ENCODE measurements at places on chromosomes 12 and 14.

GRCh38 chr14:92863286-92864080 is 59.5 kb upstream of the CHGA start:
- DNase-seq, result peak; percentile 13

DNA sequence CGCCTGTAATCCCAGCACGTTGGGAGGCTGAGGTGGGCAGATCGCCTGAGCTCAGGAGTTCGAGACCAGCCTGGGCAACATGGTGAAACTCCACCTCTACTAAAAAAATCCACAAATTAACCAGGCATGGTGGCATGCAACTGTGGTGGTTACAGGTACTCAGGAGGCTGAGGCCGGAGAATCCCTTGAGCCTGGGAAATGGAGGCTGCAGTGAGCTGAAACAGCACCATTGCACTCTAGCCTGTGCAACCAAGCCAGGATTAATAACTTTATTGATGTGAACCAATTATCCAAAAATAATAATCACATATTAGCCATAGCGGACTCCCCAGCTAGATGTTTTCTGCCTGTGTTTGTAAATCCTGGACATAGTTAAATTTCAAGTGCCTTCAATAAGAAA is 1.8 kb upstream of the NUDT4 start:
- no peak for DNase-seq

GRCh38 chr14:55133416-55133815 is 4.4 kb downstream of the LGALS3 start:
- DNase-seq, result no peak

GRCh38 chr12:6936636-6937480 is 6.8 kb upstream of the RNU7-1 start:
- DNase-seq, result no peak

DNA sequence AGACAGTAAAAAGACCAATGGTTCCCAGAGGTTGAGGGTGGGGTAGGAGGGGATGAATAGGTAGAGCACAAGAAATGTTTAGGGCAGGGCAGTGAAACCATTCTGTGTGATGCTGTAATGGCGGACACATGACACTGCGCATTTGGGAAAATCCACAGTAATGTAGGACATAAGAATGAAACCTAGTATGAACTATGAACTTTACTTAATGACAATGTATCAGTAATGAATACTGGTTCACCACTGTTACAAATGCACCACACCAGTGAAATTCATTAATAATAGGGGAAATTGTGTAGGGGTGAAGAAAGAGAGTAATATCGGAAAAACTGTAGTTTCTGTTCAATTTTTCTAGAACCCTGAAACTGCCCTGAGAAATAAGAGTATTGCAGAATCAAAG is 5.6 kb downstream of the ERH start:
- no peak for DNase-seq

DNA sequence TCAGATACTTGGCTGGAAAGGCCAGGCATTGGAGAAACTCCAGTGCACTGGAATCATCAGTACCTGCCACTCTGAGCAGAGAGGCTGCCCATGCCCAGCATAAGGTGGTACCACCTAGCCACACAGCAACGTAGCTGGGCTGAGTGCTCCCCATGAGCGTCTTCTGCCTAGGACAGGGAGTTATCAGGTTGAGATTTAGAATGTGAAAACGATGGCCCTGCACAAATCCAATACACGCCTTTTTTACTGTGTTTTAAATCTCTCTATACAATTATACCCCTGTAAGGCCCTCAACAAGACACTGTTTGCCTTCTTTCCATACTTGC is 66.7 kb upstream of the PTGR2 start:
- no peak for DNase-seq

GRCh38 chr14:22678221-22678620 is 34.1 kb upstream of the OR6J1 start:
- DNase-seq, result no peak

DNA sequence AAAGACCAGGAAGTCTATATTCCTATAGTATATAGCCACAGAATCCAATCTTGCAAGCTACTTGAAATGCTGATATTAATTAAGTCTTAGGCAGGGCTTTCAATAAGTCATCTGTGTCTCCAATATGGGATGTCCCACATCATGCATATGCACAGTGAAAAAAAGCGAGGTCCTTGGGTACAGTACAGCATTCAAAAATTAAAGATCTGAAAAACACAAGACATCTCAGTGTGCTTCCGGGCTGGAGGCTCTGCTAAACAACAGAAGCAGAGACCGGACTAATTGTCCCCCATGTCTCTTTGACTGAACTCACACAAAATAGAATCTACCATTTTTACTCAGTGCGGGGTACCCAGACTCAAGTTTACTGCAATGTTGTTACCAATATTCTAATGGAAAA is 156.0 kb downstream of the DAD1 start:
- DNase-seq, result no peak

- no peak for DNase-seq
Observed at GRCh38 chr12:109052097-109052413, 321 bp upstream of the USP30 start.

- peak; percentile 74 for DNase-seq
Observed at GRCh38 chr14:68824517-68825347, 31.9 kb upstream of the ZFP36L1 start.

- no peak for DNase-seq
Observed at GRCh38 chr14:103705504-103706284, 9.6 kb downstream of the XRCC3 start.

DNA sequence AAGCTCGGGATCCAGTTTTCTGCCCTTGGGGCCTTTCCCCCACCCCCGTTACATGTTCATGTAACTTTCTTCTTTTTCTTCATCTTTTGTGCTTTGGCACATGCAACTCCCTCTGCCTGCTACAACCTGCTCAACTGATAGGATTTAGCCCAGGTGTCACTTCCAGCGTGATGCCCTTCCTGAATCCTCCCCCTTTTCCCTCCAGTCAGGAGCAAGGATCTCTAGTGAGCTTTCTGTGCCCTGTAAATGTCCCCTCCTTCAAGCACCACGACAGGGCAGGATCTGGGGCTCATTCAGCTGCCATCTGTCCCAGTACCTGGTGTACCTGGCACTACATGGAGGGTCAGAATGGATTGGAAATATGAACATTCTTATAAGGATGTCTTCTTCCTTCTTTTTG is 15.3 kb downstream of the PELI2 start:
- DNase-seq, result no peak

- DNase-seq, result peak; percentile 65
Observed at GRCh38 chr14:26200687-26201086, 397.1 kb downstream of the NOVA1 start.

- no peak for DNase-seq
Observed at GRCh38 chr12:68573406-68573805, 37.3 kb upstream of the RAP1B start.

- DNase-seq, result no peak
Observed at GRCh38 chr12:57202321-57202720, 14.3 kb upstream of the NXPH4 start.

GRCh38 chr12:120358412-120359100 is 10.4 kb downstream of the MSI1 start:
- DNase-seq, result no peak

- no peak for DNase-seq
Observed at GRCh38 chr12:92330654-92331053, 185.0 kb upstream of the BTG1 start.

DNA sequence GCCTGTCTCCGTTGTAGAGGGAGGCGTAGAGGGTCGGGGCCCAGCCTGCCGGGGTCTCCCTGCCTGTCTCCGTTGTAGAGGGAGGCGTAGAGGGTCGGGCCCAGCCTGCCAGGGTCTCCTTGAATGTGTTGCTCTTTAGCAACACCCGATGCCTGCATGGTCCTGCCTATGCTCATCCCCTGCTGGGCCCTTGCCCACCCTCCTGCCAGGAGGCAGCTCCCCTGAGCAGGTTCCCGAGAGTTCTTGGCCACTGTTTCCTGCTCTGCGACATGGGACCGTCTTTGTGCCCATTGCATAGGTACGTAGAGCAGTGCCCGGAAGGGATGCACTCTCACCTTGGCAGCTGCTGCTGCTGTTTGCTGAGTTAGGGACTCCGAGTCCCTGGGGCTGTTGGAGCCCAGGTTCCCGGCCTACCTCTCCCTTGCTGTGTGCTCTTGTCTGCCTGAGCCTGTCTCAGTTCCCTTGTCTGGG is 3.3 kb downstream of the KIF26A start:
- DNase-seq, result no peak

GRCh38 chr14:52883658-52884057 is 67.2 kb downstream of the FERMT2 start:
- DNase-seq, result no peak

GRCh38 chr12:12800406-12801180 is 12.6 kb upstream of the DDX47 start:
- DNase-seq, result no peak

- DNase-seq, result no peak
Observed at GRCh38 chr12:103707446-103707845, 120.4 kb downstream of the STAB2 start.

- no peak for DNase-seq
Observed at GRCh38 chr14:70422538-70422937, 5.6 kb upstream of the SYNJ2BP start.

- no peak for DNase-seq
Observed at GRCh38 chr14:81303258-81303935, 82.6 kb upstream of the GTF2A1 start.

DNA sequence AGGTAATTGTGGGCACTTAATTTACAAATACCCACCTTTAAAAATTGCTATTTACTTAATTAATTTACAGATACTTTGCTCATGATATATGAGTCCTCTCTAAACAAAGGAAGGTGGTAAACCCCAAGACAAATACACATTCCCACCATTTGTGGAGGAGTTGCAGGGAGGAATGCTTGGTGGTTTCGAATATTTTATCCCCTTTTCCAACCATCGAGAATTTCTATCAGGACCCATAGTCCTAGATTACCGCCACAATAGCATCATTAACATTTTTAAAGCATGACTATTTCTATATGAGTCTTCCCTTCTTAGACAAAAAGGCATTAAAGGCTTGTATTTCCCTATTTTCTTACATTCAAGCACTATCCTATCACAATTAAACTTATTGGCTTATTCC is 34.2 kb upstream of the PLEKHA5 start:
- no peak for DNase-seq

DNA sequence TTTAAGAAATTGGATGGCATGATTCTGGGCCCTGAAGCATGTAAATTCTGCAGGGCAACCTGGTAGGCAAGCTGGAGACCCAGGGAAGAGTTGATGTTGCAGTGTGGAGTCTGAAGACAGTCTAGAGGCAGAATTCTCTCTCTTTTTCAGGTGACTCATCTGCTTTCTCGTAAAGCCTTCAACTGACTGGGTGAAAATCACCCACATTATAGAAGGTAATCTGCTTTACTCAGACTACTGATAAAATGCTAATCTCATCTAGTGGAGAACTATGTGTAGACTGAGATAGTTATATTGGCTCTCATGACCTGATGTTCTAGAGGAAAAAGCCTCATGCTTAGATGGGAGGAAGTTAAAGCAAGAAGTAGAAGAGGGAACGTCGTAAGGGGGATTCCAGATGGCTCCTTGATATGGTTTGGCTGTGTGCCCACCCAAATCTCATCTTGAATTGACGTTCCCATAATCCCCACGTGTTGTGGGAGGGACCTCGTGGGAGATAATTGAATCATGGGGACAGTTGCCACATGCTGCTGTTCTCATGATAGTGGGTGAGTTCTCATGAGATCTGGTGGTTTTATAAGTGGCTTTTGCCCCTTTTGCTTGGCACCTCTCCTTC is 723.8 kb downstream of the BCL11B start:
- no peak for DNase-seq

GRCh38 chr12:51529651-51529970 is 61.4 kb upstream of the SCN8A start:
- no peak for DNase-seq

- peak; percentile 24 for DNase-seq
Observed at GRCh38 chr12:26264215-26264838, 69.0 kb downstream of the SSPN start.

DNA sequence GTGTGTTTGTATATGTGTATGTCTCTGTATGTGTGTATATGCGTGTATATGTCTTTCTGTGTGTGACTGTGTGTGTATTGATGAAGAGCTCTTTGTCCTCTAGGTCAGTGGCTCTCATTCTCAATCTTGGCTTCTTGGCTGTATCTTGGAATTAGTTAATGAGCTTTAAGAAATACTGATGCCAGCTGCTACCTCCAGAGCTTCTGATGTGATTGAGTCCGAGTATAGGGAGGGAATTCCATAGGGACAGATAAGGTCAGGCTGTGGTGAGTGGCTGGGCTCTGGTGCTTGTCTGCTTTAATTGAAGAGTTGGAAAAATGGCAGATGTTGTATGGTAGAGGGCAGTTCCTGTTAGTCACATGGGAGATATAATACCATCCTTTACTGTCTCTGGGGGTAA is 140.1 kb downstream of the C12orf75 start:
- DNase-seq, result no peak

DNA sequence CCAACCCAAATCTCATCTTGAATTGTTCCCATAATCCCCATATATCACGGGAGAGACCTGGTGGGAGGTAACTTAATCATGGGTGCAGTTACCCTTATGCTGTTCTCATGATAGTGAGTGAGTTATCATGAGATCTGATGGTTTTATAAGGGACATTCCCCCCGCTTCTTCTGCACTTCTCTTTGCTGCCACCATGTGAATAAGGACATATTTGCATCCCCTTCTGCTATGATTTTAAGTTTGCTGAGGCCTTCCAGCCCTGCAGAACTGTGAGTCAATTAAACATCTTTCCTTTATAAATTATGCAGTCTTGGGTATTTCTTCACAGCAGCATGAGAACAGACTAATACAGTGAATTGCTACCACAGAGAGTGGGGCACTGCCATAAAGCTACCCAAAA is 179.1 kb downstream of the LRIG3 start:
- peak; percentile 40 for DNase-seq

DNA sequence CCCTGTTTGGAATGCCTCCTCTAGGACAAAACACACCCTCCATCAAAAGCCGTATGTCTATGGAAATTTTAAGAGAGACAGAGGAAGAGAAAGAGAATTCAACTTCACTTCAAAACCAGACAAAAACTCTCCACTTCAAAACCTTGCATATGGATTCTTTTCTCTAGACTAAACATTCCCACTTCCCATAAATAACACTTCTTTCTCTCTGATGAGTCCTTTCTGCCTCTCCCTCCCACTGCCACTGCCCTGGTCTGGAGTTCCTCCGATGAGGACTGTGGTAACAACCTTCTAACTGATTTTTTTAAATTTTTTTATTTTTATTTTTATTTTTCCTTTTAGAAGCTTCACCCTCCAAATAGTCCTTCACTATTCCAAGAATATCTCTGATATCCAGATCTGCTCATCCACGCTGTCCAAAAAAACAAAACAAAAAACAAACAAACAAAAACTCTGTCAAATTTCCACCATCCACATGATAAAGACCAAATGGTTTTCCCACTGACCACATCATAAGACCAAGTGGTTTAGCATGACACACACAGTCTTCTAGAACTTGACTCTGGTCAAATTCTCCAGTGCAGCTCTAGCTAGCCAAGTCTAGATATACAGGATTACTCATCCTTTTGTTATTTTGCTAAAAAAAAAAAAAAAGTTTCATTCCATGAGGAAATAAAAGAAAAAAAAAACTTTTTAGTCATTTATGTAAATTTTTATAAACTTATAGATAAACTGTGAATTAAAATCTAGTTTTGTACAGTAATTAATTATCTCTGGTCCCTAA is 256.0 kb downstream of the PPFIA2 start:
- DNase-seq, result peak; percentile 73

Measured in HCEC 1CT (cell line).